NCI-H774 (cell line): ENCODE measurements at places on chromosomes 2 and 18.

DNA sequence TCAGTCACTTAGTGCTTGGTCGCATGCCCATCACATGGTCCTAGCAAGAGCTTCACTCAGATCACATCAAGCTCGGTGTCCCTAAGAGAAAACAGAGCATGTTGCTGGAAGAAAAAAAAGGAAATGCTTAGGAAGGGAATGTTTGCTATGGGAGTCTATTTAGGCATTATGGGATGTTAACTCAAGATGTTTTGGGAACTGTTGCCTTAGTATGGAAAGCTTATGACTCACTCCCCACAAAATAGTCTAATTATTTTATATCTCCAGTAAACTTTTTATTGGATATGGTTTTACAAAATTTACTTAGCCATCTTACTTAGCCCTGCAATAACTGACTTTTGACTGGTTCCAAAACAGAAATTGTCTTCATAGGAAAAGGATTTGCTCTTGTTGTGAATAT is 439.5 kb upstream of the ZEB2 start:
- no peak for DNase-seq

DNA sequence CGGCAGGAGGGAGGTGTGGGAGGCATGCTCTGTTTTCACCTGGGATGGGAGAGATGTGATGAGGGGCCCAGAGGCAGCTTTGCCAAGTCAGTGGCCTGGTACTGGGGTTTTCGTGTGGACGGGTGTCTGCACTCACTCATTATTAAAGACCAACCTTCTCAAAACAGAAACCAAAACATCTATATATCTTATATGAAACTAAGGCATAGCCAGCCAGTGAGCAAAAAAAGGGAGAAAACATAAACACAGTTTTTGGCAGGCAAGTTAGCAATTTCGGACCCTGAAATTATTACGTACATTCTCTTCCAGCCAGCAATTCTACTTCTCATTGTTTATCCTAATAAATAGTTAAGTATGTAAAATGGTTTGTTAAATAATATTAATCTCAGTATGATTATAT is 181.1 kb upstream of the SMAD2 start:
- no peak for DNase-seq

DNA sequence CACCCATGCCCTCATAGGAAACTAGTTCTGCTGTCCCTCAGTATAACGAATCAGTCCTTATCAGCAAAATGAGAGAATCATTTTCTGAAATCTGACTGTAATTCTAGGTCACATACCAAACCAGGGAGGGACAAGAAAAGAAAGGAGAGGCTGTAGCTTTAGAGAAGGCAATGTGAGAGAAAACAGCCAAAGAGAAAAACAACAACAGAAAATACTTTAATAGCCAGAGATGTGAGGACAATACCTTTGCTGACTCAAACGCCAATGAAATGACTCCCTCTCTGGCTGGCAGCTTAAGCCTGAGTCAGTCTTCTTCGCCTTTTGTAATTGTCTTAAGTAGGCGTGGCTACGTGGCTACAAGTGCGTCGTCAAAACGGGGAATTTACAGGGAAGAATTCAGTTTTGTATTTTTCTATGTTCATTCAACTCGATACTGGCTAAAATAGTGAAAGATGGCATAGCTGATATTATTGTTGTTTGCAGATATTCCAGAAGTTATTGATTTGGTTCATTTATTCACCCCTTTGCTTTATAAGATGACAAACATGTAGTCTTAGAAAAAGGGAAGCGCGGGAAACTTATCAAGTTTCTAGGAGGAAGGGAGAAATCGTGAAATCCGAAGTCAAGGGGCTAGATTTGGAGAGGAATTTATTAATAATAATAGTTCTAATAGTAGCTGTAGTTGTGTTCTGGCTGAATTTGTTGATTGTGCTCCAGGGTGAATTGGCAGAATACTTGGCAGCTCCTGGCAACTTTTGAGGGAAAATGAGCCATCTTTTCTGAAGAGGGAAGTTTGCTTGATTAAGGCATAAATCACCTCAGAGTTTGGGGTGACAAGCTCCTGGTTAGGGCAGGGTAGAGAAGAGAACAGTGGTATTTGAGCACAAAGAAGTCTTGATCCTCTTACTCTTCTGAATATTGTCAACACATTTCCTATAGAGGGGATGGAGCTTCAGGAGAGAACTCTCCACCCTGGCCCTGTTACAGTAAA is at the start of gene IL1A:
IL1A (minus strand) TSS at position 295 of the 991 bp plus-strand sequence. CDS start 723 bp downstream, outside the sequence.
- DNase-seq: no peak

- DNase-seq: no peak
Measured at GRCh38 chr18:41820784-41821183, 134.2 kb upstream of the PIK3C3 start.

DNA sequence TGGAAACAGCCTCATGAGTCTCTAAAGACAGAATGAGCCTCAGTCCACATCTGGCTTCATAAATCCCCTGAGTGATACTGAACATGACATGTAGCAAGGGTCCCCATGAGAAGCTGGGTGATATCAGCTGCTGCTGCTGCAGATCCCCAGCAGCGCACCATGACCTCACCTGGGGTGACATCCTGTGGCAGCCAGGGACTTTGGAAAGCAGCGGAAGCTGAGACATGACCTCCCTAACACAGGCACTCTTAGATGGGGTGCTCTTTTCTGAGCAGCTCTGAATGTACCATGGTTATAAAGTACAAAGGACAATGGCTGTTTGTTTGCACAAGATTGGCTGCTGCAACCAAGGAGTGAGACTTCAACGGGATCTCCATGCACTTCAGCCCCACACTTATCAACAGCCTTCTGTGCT is 74.7 kb upstream of the TMEM200C start:
- no peak for DNase-seq
